Stimulated activated CD4-positive, alpha-beta T cell treated with anti-CD3 and anti-CD28 coated beads, TNF-alpha, amount 100 ng/mL, for 24 hours (primary cell): ENCODE measurements at places on chromosomes 5 and 9.

DNA sequence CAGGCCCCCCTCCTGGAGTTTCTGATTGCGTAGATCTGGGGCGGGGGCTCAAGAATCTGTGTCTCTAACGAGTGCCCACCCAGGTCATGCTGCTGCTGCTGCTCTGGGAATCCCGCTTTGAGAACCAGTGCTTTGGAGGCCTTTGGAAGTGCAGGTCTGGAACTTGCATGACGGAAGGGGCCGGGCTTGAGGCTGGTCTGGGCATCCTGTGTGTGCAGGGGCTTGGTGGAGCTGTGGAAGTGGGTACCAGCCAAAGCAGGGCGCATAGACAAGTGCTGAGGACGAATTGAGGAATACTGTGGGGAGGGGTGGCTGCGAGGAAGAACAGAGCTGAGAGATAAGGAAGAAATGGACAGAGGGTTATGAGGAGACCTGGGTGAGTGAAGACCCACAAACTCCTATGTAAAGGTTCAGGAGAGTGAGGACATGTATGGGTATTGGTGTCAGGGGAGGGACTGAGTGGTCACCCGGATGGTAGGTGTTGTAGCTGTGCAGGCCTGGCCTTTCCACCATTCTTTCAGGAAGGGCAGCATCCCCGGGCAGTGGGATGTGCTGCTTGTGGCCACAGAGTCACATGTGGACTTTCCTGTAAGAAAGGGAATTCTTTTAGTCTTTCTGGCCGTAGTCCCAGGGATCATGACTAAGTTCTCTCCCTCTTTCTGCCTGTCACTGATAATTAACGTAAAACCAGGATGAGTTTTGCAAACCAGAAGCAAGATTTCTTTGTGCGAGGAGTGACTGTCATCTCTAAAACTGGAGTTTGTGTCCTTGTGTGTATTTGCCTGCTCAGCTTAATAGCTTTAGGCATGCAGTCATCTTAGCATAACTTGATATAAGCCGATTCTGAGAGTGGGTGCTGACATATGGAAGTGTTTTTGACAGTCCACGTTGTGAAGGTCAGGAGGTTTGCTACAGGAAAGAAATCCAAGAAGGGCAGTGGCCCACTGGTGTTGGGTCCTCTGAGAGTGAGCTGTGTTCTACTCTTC lies 43.3 kb upstream of the TJP2 start:
- DNase-seq, result no peak

DNA sequence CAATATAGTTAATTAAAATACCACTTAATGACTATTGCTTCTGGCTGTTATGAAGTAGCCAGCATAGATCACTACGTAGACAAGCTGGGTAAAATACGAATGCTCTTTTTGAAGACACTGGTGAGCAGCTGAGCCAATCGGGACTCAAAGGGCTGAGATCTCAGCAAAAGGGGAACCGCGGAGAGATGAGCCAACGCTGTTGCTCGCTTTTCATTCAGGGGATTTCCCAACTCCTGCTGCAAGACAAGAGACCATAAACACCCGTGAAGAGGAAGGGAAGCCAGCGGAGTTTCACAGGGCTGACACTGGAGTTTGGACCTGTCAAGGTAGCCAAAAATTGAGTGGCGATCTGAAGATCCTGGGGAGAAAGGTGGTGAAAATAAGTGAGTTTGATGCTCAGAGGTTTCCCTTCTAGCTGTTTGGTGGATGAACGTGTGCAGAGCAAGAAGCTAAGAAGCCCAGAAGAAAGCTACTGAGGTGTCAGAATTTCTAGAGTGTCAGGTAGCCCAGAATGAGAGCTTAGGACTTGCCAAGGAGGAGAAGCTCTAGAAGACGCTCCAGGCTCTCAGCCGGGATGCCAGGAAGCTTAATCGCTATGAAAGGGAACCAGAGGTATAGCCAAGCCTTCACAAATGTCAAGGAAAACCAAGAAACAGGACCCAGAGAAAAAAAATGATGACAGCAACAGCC lies 79.6 kb upstream of the RNU6ATAC start:
- peak; percentile 4 for DNase-seq

GRCh38 chr5:132876020-132876759 lies 2.7 kb downstream of the LEAP2 start:
- no peak for DNase-seq

DNA sequence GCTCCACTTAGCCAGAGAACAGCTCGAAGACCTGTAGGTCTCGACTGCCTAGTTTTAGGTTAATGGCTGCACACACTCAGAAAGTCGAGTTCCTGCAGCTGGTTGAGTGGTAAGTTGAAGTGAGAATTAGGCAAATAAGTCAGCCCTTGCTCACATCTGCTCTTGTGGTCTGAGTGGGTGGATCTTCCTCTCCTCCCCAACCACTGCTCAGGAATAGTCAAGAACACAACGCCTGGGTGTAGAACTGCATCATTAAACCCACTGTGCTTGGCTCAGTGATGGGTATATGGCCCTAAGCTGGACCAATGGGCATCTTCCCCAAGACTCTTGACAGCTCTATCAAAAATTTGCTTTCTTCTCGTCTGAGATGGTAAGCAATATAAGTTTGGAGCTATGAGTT lies 20.9 kb upstream of the ADAM19 start:
- peak; percentile 46 for DNase-seq

DNA sequence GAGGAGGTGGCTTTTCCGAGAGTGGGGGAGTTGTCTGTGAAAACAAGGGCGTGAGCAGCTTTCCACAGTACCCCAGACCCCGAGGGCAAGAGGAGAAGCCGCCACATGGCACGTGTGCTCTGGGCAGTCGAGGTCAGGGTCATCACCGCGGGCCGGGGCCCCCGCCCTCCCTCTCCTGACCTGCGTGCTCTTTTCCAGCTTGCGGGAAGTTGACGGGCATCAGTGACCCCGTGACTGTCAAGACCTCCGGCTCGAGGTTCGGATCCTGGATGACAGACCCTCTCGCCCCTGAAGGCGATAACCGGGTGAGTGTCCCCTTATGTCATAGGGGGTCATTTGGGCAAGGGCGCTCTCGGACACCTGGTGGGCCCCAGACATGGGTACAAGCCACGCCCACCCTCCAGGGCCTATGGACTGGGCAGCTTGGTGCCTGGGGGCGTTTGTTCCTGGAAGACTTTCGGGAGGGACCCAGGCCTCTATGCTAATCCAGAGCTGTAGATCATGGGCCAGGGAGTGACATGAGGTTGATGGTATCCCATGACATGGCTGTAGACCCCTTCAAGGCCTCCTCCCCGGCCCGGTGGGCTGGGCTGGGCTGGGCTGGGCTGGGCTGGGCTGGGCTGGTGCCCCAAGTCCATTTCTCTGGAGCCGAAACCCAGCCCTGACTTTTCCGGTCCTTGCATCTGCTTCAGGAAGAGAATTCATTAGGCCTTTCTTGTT lies 19.2 kb downstream of the OLFM1 start:
- no peak for DNase-seq

- no peak for DNase-seq
Observed at GRCh38 chr5:106459541-106459940, 1211.2 kb downstream of the EFNA5 start.

DNA sequence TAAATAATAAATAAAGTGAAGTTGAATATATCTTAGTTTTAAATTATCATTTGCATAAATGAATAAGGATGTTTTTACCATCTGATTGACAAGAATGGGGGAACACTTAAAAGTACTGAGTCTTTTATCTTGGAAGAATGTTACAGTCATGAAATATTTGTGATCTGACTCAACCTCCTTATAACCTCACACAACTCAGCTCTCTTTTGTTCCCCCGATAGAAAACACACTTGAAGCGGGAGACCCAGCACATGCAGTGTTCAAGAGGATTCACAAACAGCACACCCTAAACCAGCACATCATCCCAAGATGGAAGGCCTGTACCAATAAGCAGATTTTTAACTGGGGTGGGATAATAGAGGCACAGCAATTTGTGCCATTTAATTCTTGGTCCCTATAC lies 15.5 kb downstream of the BAAT start:
- no peak for DNase-seq

- no peak for DNase-seq
Observed at GRCh38 chr5:69416699-69417098, 1.8 kb downstream of the MARVELD2 start.

DNA sequence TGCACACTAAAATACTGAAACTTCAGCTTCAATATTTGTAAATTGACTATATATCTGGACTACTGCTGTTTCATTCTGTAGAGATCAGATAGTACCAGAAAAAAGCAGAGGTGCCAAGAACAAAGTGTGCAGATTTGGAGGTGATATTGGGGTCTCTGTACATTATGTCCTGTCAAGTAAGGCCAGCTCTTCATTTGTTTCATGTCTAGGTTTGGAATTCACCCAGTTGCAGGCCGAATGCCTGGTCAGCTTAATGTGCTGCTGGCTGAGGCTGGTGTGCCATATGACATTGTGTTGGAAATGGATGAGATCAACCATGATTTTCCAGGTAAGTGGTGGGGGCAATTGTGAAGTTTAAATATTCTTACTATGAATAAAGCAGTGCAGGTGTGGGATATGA lies 96.9 kb downstream of the NNT start:
- no peak for DNase-seq

DNA sequence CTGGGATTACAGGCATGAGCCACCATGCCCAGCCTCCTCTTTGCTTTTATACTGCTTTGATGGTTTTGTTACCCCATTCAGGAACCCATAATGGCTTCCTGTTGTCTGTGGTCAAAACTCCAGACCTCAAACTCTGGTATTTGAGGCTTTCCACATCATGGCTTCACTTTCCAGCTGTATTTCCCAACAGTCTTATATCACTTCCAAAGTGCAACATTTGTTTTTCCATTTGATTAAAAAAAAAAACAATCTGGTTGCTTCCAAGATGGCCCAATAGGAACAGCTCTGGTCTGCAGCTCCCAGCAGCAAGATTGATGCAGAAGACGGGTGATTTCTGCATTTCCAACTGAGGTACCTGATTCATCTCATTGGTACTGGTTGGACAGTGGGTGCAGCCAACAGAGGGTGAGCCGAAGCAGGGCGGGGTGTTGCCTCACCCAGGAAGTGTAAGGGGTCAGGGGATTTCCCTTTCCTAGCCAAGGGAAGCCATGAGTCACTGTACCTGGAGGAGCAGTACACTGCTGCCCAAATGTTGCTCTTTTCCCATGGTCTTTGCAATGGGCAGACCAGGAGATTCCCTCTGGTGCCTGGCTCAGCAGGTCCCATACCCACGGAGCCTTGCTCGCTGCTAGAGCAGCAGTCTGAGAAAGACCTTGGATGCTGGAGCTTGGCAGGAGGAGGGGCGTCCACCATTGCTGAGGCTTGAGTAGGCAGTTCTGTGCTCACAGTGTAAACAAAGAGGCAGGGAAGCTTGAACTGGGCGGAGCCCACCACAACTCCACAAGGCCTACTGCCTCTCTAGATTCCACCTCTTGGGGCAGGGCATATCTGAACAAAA lies 458.4 kb downstream of the KDM4C start:
- DNase-seq, result no peak

GRCh38 chr5:167440846-167441245 lies 850.6 kb upstream of the WWC1 start:
- no peak for DNase-seq

- no peak for DNase-seq
Observed at GRCh38 chr9:120383611-120383998, 196.4 kb downstream of the CDK5RAP2 start.
